Anterior cingulate cortex (tissue), 58 donors: ENCODE measurements at places on chromosomes 5 and 9.

- DNase-seq: peak; percentile 47
Measured at GRCh38 chr5:113606298-113607134, 93.0 kb downstream of the YTHDC2 start.

GRCh38 chr5:150349681-150350275, 7.7 kb upstream of the TCOF1 start:
- DNase-seq: no peak

DNA sequence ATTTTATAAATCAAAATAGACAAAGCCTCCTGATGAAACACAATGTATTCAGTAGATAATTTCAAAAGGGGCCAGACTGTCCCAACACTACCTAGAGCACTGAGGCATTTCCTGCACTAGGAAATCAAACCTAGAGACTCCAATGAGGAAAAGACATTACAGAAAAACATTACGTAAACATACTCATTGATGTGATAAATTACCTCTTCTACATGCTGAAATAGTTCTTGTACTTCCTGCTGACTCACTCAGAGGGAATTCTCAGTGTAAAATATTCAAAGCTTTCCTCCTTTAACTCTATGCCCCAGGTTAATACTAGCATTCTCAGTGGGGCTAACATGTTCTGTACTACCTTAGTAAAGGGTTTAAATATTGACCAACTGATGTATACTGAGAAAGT, 178.0 kb downstream of the ESM1 start:
- DNase-seq: no peak

DNA sequence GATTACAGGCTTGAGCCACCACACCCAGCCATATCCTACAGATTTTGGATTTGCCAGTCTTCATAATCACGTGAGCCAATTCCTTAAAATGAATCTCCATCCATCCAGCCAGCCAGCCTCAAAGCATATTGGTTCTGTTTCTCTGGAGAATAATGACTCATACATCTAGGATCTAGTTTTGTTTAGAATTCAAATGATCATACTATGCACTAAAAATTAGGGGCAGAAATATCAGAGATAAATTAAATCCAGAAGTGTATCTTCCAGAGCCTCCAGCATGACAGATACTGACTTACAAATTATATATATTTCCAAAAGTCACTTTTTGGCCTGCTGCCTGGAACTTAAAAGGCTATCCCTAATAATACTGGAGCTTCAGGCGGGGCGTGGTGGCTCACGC, 119.1 kb upstream of the NR5A1 start:
- DNase-seq: no peak

- DNase-seq: no peak
Measured at GRCh38 chr5:96149546-96149945, 187.9 kb upstream of the ELL2 start.

- no peak for DNase-seq
Measured at GRCh38 chr5:172740428-172741205, 30.4 kb downstream of the DUSP1 start.
